Fibroblast of lung (primary cell): ENCODE measurements at places on chromosomes 7 and 10. TPM values are rescaled to one million over a fixed set of nuclear protein-coding genes. Genes with fewer than 3 reads are reported as not detected.

Gene CLRN3
- total RNA-seq = not detected in 2 replicates

Gene LRMDA
- 1.0 and 2.0 TPM in 2 replicates for total RNA-seq

Gene STOX1
- under 0.01 TPM in 2 replicates for total RNA-seq

Gene PRRT4
- total RNA-seq = under 0.01 and 0.26 TPM in 2 replicates

Gene PCGF6
- total RNA-seq = 8.9 and 12.1 TPM in 2 replicates

Gene ZNF736
- 5.9 and 10.2 TPM in 2 replicates for total RNA-seq

Gene RHOBTB1
- 19.8 TPM in 2 replicates for total RNA-seq

Gene TBC1D12
- 11.6 and 13.9 TPM in 2 replicates for total RNA-seq

Gene TECTB
- not detected in 2 replicates for total RNA-seq

Gene MCU
- 20.0 and 40.5 TPM in 2 replicates for total RNA-seq

Gene SORCS1
- under 0.01 TPM in 1 of 2 replicates, not detected in the other for total RNA-seq

Gene LEP
- total RNA-seq = 0.26 and 2.8 TPM in 2 replicates
